Left kidney (tissue), 8 donors: ENCODE measurements at places on chromosomes 4 and X. TPM values are rescaled to one million over a fixed set of nuclear protein-coding genes. Genes with fewer than 3 reads are reported as not detected.

GRCh38 chrX:13180807-13181206 lies 136.4 kb upstream of the FAM9C start:
- DNase-seq: no peak

DNA sequence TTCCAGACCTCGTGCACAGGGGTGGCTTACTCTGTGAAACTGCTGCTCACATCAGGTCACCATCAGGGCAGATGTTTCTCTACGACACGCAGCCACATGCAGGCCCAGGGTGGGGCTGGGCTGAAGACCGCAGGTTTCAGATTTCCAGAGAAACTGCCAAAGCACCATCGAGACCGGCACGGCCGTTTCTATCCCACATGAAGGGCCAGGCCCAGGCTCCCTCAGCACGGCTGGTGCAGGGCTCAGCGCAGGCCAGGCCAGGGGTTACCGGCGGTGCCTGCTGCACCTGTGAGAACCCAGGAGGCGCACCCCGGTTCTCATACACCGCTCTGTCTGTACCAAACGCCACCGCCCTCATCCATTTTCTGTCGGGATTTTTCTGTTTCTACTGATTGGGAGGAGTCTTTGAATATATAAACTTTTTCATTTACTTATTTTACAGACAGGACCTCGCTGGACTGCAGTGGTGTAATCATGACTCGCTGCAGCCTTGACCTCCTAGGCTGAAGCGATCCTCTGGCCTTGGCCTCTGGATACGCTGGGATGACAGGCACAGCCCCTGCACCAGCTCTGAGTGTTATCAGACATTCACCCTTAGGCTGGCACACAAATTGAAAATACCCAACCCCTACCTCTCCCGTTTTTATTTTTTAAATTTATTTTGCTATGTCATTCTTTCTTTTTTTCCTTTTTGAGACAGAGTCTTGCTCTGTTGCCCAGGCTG lies 17.1 kb downstream of the CTBP1 start:
- DNase-seq: no peak

DNA sequence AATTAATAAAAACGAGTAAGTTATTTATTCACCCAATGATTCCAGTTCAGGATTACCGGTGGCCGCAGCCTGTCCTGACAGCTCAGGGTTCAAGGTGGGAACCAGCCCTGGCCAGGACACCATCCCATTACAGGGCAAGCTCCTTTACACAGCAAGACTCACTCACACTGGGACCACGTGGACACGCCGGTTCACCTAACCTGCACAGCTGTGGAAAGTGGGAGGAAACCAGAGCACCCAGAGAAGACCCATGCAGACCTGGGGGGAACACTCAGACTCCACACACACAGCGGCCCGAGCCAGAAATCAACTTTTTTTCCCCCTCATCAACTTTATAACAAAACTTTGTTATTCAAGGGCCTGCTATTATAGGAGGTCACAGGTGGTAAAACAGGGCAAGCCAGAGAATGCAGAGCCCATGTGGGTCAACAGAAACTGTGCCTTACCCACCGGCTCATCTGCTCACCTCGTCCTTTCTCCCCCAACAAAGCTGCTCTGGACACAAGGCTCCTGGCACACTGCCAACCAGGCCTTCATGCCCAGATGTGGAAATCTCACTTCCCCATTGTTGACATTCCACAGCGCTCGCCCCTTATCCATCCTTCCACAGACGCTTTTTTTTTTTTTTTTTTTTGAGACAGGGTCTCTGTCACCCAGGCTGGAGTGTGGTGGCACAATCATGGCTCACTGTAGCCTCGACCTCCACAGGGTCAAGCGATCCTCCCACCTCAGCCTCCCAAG lies 8.0 kb upstream of the ODAPH start:
- peak; percentile 3 for DNase-seq

GRCh38 chrX:100964362-100964761 lies 5.1 kb upstream of the ARL13A start:
- no peak for DNase-seq

- no peak for DNase-seq
Observed at GRCh38 chr4:112138538-112138937, 6.7 kb upstream of the FAM241A start.

DNA sequence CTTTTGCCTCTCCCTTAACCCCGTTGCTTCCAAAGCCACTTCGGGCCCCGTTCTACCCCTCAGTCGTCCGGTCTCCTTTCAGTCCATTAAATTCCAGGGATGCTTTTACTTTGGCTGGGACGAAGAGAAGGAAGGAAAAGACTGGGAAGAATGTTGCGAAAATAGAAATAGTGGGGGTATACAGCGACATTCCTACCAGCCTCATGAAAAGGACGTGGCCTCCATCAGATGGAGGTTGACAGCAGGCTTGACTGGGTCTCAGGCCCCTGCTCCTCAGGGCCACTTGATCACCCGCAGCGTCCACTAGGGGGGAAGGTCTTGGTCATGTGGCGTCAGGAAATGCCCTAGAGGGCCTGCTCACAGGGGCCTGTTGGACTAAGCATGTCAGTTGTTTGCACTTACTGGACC lies 657 bp upstream of the ANKRD50 start:
- peak; percentile 84 for DNase-seq

- DNase-seq: no peak
Observed at GRCh38 chr4:145939856-145940255, 1.2 kb upstream of the ZNF827 start.

- DNase-seq: no peak
Observed at GRCh38 chrX:120653000-120653399, 23.1 kb upstream of the C1GALT1C1 start.

DNA sequence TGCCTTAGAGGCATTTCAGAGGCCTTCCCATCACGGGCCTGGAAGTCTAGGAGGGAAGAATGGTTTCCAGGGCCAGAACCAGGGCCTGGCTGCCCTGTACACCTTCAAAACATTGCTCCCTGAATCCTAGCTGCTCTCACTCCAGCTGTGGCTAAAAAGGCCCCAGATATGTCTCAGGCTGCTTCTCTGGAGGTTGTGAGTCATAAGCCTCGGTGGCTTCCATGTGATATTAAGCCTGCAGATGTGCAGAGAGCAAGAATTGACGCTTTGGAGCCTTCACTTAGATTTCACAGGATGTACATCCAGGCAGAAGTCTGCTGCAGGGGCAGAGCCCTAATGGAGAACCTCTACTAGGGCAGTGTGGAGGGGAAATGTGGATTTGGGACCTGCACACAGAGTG lies 502.5 kb downstream of the GRXCR1 start:
- no peak for DNase-seq

- DNase-seq: no peak
Observed at GRCh38 chr4:25031077-25031621, 403 bp upstream of the LGI2 start.

- no peak for DNase-seq
Observed at GRCh38 chr4:71259911-71260331, 78.9 kb upstream of the SLC4A4 start.

- DNase-seq: no peak
Observed at GRCh38 chrX:71224098-71224708, 1.2 kb downstream of the GJB1 start.

GRCh38 chr4:13920901-13921300 lies 293.4 kb upstream of the BOD1L1 start:
- DNase-seq: no peak

- no peak for DNase-seq
Observed at GRCh38 chrX:78543281-78543680, 115.8 kb downstream of the RTL3 start.

DNA sequence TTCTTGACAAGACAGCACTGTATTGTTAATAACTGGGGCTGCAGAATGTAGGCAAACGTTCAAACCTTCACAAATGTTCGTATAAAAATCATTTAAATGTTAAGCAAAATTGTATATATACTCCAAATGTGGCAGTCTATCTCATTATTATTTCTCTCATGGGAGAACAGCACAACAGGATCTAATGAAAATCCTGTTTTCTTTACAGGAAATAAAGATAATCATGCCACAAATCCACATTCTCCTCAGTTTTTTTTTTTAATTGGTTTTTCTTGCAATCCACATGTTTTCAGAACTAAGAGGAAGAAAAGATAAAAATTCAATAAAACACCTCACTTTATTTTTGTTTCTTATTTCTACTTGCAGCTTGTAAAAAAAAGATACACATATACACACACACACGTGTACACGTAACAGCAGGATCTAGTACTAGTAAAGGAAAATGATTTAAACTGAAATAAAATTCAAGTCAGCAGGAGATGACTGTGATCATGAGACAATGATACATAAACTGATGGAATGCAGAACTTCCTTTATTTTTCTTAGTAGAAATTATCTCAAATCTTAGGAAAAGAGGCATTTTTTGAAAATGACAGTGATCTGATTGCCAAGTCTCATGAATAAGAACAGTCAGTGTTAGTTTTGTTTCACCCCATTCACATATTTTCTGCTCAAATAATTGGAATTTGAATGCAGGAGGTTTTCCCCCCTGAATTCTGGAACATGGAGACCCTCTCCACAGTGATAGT lies 11.3 kb downstream of the APBB2 start:
- DNase-seq: no peak

GRCh38 chr4:80500613-80501012 lies 165.1 kb downstream of the CFAP299 start:
- no peak for DNase-seq

- DNase-seq: no peak
Observed at GRCh38 chrX:147900349-147900748, 11.4 kb upstream of the FMR1 start.

GRCh38 chr4:10694828-10695209 lies 10.3 kb upstream of the CLNK start:
- no peak for DNase-seq

DNA sequence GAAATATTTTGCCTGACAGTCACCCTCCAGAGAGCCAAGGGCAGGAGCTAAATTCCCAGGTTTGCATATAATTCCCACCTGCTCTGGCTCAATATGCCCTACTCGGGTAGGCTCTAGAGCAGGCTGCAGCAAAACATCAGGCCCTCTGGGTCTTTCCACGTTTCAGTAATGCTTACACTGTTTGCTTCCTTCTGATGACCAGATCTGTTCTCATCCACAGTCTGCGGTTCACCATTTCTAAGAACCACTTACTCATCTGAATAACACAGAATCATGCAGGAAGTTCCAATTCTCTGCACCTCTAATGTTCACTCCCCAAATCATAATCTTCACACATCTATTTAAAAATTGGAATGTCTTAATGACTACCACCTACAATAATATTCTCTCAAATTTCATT lies 141.4 kb downstream of the PPP3CA start:
- DNase-seq: no peak

DNA sequence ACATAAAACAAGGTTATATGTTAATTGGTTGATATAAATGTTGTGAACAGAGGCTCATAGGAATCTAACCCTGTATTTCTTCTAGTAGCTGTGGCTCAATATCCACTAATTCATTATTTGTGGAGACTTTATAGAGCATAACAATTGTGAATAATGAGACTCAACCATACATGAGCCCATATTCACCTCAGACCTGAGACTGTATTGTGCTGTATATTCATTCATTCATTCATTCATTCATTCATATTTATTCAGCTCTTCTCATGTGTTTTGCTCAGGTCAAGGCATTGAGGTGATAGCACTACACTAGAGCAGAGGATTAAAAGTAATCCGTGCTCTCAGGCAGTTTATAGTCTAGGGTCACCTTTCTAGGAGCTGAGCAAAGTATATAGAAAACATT lies 24.5 kb upstream of the ANXA3 start:
- DNase-seq: no peak

- DNase-seq: no peak
Observed at GRCh38 chrX:46759645-46759974, 692 bp upstream of the SLC9A7 start.

DNA sequence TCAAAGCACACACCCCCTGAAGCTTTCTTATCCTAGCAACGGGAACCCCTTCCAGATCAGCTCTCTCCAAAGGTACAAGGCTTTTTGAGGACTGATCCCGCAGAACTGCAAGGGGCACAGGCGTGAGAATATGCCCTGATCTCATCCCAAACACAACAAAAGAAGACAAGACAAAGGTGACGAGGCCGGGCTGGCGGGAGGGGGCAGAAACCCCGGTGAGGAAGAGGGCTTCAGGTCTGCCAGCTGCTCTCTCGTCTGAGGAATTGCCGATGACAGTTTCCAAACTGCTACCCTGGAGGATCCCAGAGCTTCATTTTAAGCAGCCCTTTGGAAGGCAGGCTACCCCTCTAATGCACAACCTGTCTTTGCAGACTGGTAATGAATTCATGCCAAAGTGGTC lies 3.4 kb downstream of the HCFC1 start:
- no peak for DNase-seq

DNA sequence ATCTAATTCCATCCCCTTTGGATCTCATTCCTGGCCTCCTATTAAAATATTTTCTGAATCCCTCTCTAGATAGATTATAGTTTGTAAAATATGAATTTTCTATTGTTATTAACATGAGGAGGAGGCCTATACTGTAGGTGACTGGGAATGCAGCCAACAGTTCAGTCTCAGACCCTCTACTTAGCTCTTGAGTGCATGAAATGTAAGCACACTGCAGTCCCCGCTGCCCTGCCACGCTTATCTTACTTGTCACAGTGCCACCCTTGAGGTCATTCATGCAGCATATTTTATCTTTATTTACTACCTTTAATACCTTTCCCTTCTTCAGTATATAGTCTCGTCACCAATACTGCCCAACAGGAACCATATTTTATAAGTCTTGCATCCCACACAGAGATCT lies 151.0 kb downstream of the CAMK2D start:
- DNase-seq: no peak

- DNase-seq: no peak
Observed at GRCh38 chr4:29220761-29221160, 1499.4 kb upstream of the PCDH7 start.

DNA sequence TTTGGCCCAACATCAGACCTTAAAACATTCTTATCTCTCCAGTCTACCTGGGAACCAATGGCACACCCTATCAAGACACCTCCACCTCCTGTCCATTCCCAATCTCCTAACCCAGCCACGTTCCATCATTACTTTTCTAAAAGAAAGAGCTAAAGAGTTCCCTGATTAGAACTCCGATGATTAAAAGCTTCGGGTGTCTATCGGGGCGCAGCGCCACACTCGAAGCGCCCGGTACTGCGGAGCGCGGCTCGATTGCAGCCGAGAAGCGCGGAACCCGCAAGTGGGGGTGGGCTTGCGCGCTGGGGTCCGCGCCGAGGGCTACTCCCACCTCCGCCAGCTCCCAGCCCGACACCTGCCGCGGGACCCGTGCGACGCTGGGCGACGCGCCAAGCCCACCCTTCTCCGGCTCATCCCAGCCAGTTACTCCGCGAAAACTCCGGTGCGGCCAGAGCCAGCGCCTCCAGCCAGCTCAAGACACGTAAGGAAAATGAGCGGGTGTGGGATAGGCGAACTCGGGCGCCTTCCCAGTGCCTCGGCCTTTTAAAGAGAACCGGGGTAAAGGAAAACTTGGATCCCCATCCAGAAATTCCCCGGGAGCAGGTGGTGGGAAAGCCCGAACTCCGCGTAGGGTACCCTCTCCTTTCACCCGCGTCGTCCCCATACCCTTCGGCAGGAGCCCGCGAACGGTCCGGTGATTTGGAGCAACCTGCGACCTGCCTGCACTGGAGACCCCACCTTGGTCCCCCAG lies 593 bp downstream of the NPY1R start:
- no peak for DNase-seq

The FAM156B gene
- 20.0 TPM for polyA plus RNA-seq

The ENPP6 gene
- 9.2 TPM for polyA plus RNA-seq

The FAAH2 gene
- 15.2 TPM for polyA plus RNA-seq

The AMOT gene
- 80.5 TPM for polyA plus RNA-seq

The GLUD2 gene
- polyA plus RNA-seq: 5.6 TPM

The GRIA3 gene
- 2.6 TPM for polyA plus RNA-seq

The PAK3 gene
- 6.5 TPM for polyA plus RNA-seq

The GALNTL6 gene
- 0.78 TPM for polyA plus RNA-seq

The PAGE2B gene
- 0.32 TPM for polyA plus RNA-seq

The LONRF3 gene
- polyA plus RNA-seq: 0.85 TPM
